ENCODE measurements at places on chromosomes 7 and 10.

- DNase-seq, result no peak
These were observed 4.1 kb downstream of the NUDT1 start for GRCh38 chr7:2245883-2246675.

GRCh38 chr7:25846722-25847121 is 305.3 kb upstream of the NFE2L3 start:
- no peak for DNase-seq

DNA sequence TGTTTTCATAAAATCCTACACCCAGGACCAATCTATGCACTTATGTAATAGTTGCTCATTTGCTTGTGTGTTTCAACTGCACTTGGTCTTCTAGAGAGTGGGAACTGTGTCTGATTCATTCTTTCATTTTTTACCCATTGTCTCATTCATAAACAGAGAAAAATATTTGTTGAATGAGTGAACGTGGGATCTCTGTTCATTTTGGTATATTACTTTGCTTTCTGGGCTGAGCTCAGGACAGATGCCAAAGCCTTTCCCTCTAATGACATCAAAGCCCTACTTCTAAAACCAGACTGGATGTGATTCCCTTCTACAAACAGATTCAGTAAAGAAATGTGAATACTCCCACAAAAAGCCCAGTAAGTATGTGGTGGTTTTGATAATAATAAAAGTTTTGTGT is 145.2 kb downstream of the ST7 start:
- no peak for DNase-seq

- DNase-seq, result no peak
These were observed 295.5 kb downstream of the DOCK4 start for GRCh38 chr7:111910656-111911055.
